ENCODE measurements at places on chromosomes 3 and 15.

GRCh38 chr3:129594409-129594808, 12.1 kb downstream of the PLXND1 start:
- DNase-seq: no peak

DNA sequence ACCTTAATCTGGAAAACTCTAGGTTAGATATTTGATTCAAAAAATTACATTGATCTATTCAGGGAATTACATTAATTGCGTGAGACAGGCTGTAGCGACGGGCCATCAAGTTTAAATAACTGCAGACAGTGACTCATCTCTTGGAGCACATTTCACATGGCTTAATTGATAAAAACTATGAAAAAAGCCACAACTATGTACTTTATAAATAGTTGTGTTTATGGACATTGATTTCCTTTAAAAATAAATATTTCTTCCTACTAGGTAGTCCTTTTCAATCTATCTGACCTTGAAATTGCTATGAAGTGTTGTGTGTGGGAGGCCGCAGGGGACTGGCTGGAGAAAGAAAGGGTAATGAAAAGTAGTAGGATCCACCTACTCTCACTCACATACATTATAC, 157.8 kb downstream of the IL1RAP start:
- DNase-seq: no peak

- no peak for DNase-seq
Measured at GRCh38 chr3:155517903-155518302, 224.4 kb upstream of the STRIT1 start.

GRCh38 chr3:119365418-119365817, 71.2 kb downstream of the ARHGAP31 start:
- no peak for DNase-seq

DNA sequence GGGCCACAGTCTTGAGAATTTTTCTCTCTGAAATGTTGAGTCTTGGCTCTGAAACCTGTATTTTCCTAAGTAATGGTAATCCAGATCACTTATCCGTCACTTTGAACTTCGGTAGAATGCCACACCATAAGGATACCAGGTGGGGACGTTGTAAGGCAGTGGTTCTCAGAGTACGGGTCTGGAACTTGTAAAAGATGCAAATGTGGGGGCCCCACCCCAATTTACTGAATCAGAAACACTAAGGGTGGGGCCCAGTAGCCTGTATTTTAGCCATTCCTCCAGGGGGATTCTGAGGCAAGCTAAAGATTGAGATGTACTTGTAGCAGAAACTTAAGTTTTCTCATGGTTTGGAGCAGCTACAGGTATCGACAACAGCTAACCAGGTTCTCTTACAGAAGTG, 555.3 kb downstream of the FOXP1 start:
- DNase-seq: no peak

DNA sequence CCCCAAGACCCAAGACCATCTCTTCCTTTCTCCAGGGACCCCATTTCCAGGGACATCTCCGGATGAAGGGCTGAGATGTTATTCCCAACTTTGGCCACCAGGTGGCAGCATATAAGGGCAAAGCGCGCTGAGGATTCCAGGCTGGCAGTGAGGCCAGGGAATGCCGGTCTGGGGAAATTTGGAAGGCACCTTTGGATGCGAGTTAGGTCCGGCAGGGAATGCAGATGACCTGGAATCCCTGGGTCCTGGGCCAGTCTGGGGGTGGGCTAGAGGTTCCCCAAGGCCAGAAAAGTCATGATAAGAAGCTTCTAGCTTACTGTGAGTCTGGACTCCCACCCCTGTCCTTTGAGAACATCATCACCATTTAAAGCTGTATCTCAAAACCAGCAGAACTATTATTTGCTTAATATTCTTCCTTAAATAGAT, 1.6 kb upstream of the CHST13 start:
- peak; percentile 61 for DNase-seq

GRCh38 chr3:141289228-141289772, 57.7 kb downstream of the PXYLP1 start:
- DNase-seq: no peak

DNA sequence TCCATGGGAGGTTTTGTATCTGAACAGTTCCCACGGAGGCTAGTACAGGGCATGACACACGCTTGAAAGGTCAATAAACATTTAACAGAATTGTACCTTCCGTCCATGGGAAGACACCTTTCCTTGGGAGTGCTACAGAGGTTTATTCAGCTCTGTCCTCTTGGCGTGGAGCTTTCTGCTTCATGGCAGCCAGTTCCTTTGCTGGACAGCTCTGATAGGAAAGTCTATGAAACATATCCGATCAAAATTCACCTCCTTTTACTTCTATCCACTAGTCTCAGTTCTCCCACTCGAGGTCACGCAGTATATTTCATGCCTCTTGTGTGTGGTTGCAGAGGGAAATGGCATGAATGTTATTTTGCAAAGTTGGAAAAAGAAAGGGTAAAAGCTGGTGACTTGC, 91.2 kb downstream of the PEX5L start:
- no peak for DNase-seq

GRCh38 chr3:123392368-123392767, 56.5 kb downstream of the ADCY5 start:
- no peak for DNase-seq

- DNase-seq: no peak
Measured at GRCh38 chr3:186237915-186238314, 124.1 kb downstream of the DGKG start.

DNA sequence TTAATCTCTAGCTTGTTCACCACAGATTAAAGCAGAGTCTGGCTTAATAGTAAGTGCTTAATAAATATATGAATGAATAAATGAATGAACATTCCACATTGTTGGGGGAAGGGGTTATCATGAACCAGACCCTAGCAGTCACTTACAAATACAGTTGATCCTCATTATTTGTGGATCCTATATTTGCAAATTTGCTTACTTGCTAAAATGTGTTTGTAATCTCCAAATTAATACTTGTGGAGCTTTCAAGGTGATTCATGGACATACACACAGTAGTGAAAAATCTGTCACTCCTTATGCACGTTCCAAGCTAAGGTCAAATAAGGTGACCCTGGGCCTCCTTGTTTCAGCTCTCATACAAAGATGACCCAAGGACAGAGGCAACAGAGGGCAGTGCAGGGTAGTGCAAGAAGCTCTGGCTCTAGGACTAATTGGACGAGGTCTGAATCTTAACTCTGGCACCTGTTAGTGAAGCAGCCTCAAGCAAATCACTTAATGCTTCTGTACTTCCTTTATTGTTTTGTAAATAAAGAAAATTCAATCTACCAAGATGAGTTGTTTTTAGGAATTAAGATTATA, 112.8 kb upstream of the C2CD4B start:
- no peak for DNase-seq

DNA sequence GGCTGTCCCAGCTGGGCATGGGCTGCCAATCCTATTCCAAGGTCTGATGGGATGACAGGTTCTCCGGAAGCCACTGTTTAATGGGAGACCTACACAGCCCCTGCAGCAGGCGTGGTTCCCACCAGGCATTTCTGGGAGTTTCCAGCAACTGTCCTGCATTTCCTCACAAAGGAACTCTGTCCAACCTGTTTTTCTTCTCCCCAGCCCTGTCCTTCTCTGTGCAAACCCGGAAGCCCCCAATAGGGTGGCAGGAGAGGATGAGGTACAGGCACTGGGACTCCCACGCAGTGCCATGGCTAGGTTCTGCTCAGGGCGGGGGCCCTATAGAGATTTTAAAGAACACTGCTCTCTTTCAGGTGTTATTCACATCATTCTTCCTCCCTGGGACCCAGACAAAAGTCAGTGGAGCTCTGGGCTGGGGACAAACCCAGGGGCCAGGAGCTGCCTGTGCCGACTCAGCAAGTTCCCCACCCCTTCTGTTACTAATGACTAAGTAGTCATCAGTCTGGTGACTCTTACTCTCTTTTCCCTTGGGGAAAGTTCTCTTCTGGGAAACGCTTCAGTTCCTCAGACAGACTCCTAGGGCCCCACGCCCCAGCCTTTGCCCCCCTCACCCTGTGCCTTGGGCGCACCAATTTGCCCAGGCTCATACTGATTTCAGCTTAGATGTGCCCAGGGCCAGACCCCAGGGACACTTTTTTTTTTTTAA, 97.7 kb downstream of the CD47 start:
- DNase-seq: no peak

GRCh38 chr15:48109212-48109611, 11.6 kb upstream of the SLC24A5 start:
- DNase-seq: no peak

GRCh38 chr3:146125951-146126350, 35.0 kb downstream of the PLOD2 start:
- no peak for DNase-seq

GRCh38 chr3:16512435-16513140, 911 bp downstream of the RFTN1 start:
- no peak for DNase-seq

DNA sequence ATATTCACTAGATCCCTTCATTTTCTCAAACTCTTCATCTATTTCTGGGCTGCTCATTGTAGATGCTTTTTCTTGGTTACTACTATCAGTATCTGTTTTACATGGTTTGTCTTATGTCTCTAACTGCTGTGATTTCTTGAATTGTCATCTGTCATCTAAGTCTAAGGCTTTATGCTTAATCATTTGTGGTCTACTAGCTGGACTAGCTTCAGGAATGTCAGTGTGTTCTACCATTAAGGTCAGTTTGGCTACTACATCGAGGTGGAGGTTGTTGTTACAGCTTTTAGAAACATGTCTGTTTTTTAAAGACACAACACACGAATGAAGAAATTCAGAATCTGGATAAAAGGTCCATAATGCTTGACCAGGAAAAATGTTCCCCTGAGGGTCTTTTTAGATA, 82.2 kb downstream of the ABI3BP start:
- DNase-seq: no peak

DNA sequence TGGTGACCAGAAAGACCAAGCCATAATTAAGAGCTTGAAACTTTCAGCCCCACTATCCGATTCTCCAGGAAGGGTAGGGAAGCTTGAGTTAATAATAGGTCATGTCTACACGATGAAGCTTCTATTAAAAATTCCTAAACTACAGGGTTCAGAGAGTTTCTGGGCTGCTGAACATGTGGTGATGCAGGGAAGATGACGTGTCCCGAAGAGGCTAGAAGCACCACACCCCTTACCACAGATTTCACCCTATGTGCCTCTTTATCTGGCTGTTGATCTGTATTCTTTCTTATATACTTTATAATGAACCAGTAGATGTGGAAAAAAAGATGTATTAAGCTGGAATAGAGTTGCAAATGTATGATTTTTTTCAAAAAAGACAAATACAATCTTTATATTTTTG, 473.4 kb downstream of the NLGN1 start:
- DNase-seq: no peak

DNA sequence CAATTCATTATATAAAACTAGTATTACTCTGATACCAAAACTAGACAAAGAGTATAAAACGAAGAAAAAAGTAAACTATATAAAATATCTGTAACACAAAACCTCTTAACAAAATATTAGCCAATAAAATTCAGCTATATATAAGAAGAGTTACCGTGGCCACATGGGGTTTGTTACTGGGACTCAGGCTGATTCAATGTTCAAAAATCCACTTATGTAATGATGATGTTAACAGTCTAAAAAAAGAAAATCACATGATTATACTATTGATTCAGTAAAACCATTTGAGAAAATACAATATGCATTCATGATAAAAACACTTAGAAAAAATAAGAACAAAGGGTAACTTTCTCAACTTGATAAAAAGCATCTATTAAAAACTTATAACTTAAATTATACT, 18.3 kb downstream of the P2RY1 start:
- no peak for DNase-seq

DNA sequence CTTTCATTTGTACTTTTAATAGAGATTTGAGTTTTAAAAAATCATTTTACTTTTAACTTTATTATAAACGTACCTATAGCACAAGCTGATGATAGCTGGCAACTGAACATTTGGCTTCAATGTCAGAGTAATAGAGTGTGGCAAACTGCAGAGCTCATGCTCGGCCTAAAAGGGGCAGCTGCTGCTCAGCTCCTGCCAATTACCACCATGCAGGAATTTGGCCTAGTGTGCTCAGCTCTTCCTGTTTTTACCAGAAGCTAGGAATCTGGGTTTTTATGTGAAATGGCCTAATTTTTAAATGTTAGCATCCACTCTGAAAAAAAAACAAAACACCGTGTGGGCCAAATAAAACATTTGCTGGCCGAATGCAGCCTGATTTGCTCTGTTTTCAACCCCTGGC, 1.8 kb downstream of the IFT122 start:
- DNase-seq: peak; percentile 41

DNA sequence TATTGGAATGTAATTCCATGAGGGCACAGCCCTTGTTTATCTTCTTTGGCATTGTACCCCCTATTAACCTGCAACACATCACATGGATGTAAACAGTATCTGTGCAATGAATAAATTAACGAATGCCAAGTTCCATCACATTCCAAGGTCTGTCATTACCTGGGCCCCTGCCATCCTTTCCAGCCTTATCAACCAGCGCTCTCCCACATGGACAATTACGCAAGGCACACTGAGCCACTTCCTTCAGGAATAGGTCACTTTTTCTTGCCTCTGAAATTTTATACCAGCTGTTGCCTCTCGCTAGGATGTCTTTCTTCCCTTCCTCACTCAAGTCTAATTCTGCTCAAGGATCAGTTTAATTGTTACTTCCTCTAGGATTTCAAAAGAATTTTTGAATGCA, 1051.8 kb upstream of the CFAP20DC start:
- no peak for DNase-seq

GRCh38 chr3:14211621-14212020, 33.0 kb downstream of the LSM3 start:
- no peak for DNase-seq

DNA sequence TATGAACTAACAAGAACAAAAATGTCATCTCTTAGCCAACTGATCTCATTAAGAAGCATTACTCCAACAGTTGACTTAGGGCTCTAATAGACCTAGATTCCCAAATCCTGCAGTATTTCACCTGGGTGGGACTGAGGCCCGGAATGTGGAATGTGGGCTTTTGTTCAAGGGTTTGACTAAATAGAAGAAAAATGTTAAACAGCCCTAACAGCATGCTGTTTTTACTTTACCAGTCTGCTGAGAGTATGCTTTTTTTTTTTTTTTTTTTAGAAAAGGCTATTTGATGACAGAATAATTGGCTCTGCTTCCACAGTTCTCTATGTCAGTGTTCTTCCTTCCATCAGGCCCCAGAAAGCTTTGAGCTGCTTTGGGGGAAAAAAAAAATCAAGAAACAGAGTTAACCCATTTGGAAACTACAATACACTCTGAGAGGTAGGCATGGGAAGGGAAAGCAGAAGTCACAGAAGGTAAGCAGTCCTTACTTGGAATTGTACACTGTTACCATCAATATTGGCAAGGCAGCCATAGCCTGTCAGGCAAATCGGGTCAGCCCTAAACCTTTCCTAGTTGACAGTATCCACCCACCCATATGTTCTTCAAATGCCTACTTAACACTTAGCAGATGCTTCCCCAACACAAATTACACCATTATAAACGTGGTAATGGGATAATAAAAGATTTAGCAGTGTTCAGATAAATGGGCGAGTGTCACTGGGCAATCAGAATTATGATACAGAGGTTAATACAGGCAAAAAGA, 224.2 kb downstream of the CNTN3 start:
- no peak for DNase-seq
